ENCODE measurements at places on chromosomes 12 and 14.

DNA sequence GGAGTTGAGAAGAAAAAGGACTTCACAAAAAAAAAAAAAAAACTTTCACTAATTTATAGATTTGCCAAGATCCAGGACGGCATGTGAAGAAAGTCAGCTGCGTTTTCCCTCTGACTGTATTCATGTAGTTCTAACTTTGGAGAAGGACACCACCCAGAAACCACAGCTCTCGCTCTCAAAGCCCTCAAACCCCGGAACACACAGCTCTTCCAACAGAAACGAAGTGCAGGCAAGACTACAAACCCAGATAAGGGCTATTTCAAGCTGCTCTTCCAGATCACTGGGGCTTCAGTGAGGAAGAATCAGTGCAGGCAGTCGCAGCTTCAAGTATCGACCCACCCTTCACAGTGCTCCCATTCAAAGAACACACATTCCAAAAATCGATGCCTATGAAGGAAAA is 13.2 kb downstream of the KCNH5 start:
- DNase-seq = no peak

GRCh38 chr12:81077686-81078441 is at the start of gene ACSS3:
TSS of gene ACSS3 (plus strand) at chr12:81078079. CDS start at chr12:81078121, 42 bp downstream.
- DNase-seq = no peak

DNA sequence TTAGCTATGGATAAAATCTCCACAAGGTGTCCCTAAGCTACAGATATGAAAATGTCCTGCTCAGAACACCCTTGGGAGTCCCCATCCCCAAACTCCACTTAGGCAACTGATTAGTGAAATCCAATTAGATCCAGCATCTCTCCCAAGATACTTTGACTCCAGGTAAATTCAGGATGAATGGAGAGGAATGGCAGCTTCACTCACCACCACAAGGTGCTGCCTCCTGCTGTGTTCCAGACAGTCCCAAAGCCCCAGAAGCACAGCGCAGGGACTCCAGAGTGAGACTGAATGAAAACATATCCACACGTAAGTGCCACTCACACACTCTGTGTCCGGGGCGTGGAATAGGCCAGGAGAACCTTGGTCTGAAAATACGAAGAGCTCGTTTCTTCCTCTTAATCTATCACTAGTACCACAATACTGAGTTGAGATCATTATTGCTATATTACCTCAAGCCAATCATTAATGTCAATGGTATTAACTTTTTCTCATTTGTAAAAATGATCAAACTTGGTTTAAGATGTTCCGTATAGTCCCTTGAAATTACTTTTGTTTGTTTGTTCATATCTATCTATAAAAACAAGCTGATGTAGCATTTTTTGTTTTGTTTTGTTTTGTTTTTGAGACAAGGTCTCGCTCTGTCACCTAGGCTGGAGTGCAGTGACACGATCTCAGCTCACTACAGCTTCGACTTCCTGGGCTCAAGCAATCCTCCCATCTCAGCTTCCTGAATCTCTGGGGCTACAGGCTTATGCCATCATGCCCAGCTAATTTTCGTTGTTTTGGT is 70.0 kb upstream of the BICD1 start:
- DNase-seq = no peak

DNA sequence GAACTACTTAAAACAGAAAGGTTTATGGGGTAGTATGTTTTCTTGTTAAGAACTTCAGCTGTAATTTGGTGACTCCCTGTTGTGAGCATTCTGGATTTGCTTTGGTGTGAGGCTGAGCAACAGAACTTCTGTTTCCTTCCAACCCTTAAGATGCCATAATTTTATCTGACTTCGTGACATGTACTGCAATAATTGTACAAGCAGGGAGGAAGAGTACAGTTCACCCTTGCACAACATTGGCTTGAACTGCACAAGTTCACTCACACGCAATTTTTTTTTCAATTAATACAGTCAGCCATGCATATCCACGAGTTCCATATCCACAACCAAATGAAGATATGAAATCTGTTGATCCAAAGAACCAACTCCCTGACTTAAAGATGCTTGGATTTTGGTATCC is 42.9 kb upstream of the ANKS1B start:
- no peak for DNase-seq

- DNase-seq = no peak
Measured at GRCh38 chr12:113322343-113322742, 12.6 kb downstream of the SLC8B1 start.

GRCh38 chr12:116372815-116373214 is 95.3 kb upstream of the MED13L start:
- DNase-seq = no peak

DNA sequence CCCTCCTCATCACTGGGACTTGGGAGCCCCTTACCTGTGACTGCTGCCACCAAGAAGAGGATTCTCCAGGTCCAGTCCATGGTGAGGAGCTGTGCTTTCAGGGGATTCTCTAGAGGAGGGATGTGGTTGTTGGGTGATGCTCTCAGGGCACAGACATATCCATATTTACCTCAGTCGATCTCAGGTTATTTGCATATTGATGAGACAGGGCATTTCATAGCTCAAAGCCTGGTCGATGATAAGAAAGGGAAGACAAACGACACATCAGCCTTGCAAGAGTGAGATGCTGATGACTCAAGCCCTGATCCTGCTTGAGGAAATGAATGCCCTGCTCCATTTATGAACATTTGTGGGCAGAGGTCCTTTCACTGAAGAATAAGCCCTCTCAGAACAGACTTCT is 981.0 kb downstream of the TMEM121 start:
- DNase-seq = no peak

GRCh38 chr12:98485792-98486340 is 29.5 kb upstream of the TMPO start:
- DNase-seq = no peak

DNA sequence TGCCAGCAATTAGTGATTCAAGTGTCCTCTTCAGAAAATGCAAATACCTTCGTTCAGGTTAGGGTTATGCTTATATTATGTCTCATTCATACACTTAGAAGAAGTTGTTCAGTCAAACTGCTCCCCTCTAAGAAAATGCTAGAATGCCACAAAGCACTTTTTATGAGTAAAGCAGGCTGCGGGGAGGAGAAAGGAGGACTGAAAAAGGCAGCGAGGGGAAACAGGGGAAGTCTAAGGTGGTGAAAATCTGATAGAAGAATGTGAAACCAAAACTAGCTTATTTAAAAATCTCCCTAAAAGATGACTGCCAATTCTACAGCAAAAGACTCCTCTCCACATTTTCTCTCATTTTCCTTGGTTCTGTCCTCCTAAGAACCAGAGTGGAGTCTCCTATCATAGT is 70.1 kb downstream of the PRKD1 start:
- DNase-seq = no peak

DNA sequence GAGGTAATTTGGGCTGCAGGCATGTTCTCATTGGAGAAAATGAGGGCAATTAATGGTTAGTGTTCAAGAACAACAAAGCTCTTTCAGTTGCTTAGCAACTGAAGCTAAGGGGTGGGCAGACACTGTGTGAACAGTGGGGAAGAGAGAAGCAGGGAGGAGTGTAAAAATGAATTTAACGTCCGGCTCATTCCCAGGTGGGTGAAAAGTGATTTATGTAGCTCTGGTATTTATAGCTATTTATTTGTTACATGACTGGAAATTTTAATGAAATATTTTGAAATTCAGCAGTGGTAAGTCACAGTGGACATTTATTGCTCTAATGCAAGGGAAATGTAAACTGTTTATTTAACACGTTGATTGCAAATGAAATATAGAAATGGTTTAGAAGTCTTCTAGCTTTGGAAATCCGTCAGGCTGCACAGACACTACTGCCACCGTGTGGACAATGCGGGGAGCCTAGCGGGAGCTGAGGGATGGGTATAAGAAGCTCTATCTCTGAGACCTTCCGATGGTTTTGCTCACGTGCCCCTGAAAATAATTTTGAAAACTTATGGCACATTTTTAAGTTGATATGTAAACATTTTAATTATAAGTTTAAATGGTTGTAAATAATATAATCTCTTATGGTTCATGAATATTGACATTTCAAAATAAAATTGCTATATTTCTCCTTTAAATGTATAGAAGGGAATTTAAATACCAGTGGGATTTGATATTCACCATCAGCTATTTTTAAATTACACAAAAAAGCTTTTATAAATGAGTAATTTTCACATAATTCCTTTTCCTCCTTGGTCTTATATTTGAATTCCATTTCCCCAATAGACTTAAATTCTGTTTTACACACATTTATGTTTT is 54.4 kb downstream of the E2F7 start:
- DNase-seq = peak; percentile 85

GRCh38 chr12:111685322-111685810 is 390 bp downstream of the BRAP start:
- DNase-seq = no peak

GRCh38 chr14:39015360-39015961 is 87.6 kb downstream of the SEC23A start:
- DNase-seq = no peak

DNA sequence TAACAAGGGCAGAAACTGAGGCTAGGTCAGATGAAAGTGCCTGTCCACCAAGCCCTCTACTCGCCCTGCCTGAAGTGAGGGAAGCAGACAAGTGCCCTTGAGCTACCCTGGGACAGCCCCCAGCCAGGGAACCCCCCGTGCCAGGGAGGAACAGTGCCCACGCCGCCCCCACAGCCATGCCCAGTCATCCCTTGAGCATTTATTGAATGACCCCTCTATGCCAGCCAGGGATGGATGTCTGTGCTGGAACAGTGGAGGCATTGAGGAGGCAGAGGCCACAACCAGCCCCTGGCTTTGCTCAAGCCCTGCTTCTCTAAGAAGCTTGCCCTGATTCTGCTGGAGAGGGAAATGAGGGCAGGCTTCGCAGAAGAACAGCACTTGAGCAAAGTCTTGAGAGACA is 3.7 kb upstream of the AQP6 start:
- no peak for DNase-seq

DNA sequence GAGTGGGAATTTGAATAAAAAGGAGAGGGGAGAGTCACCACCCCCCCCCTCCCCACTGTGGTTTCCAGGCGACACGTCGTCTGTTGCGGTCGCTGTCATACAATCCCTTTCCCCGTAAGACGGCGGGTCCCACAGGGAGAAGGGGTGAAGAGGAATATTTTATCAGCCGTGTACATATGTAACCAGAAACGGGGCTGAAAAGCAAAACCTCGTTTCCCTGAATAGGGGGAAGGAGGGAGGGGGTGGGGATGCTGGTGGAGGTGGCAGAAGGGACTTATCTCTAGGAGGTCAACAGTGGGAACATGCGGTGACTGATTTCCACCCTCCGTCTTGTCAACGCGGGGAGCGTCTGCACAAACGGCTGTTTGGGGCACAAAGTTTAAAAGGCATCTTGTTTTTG is 171.4 kb downstream of the RBM19 start:
- DNase-seq = peak; percentile 2

GRCh38 chr12:108757856-108758255 is 26.5 kb upstream of the CORO1C start:
- no peak for DNase-seq

- no peak for DNase-seq
Measured at GRCh38 chr12:84356224-84356623, 556.4 kb downstream of the SLC6A15 start.

- no peak for DNase-seq
Measured at GRCh38 chr12:43653917-43654316, 101.9 kb upstream of the ADAMTS20 start.

DNA sequence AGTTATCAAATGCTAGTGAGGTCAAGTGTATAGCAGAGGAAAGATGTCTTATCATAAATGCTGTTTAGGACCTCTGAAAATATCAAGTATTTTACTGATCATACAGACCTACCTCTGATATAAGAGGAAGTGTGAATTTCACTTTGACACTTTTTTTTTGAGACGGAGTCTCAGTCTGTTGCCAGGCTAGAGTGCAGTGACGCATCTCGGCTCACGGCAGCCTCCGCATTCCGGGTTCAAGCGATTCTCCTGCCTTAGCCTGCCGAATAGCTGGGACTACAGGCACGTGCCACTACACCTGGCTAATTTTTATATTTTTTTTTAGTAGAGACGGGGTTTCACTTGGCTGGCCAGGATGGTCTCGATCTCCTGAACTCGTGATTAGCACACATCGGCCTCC is 55.1 kb upstream of the PIK3C2G start:
- no peak for DNase-seq

DNA sequence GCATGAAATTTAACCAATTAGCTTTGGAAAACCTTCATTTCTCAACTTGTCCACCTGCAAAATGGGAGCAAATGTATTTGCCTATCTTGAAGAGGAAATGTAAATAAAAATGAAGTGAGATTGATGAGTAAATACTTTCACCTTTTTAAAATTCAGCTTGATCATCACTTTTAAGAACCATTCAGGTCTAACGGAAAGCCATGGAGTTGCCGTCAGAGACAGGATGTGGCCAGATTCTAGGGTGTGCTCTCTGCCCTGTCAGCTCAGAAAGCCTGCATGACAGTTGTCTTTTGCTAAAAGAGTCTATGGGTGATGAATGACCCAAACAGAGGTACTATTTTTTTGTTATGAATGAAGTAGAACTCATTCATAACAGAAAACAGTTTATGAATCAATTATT is 104.3 kb upstream of the SLC35F4 start:
- no peak for DNase-seq

DNA sequence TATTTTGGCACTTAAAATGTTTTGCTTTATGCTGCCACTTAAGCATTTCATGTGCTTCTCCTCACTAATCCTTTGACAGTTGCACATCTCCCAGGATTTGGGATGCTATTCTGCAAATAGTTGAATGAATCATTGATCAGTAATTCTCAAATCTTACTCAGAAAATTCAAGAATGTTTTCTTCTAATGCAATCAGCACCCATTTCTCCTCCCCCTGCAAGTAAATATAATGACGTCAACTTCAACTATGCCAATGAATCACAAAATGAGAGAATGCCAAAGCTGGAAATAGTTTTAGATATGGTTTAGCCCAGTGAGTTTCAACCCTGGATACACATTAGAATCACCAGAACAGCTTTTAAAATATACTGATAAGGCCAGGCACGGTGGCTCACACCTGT is 2.1 kb upstream of the BLOC1S1 start:
- no peak for DNase-seq

- DNase-seq = no peak
Measured at GRCh38 chr12:21379218-21379617, 6.5 kb downstream of the IAPP start.

DNA sequence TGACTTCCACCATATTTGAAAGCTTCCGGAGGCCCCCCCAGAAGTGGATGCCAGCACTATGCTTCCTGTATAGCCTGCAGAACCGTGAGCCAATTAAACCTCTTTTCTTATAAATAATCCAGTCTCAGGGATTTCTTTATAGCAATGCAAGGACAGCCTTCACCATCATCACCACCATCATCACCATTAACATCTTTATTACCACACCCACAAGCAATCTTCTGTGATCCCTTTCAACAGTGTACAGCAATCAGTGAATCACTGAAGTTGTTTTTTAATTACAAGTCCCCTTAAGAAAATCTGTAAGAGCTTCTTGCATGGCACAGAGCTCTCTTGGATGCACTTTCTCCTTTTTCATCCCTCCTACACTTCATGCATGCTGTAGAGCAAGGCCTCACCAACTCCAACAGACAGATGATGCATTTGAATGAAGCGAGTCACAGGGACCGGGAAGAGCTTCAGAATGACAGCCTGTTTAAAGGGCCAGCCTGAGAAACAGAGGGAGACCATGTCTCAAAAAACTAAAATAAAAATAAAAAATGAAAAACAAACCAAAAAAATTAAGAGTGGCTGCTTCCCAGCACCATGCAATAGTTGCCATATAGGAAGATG is 83.6 kb upstream of the VASH1 start:
- DNase-seq = no peak
